NAMALWA (cell line): ENCODE measurements at places on chromosomes 5 and 9.
A peak's percentile ranks its signal among the peaks of the same experiment; 100 is the strongest.

GRCh38 chr9:94632737-94633136 is 6.6 kb downstream of the FBP1 start:
- no peak for DNase-seq

DNA sequence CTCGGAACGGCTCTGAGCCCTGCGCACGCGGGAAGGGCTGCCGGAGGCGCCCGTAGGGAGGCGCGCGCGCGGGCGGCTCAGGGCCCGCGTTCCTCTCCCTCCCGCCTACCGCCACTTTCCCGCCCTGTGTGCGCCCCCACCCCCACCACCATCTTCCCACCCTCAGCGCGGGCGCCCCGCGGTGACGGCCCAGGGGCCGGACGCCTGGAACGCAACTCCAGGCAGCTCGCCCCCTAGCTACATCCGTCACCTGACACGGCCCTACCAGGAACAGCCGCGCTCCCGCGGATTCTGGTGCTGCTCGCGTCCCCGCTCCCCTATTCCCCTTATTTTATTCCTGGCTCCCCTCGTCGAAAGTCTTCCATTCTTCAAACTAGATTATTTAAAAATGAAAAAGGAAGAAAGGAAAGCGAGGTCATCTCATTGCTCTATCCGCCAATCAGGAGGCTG is at the start of gene CDKN2B-AS1:
CDKN2B-AS1 (plus strand) TSS at position 236 of the 450 bp plus-strand sequence.
- DNase-seq: peak; percentile 90

DNA sequence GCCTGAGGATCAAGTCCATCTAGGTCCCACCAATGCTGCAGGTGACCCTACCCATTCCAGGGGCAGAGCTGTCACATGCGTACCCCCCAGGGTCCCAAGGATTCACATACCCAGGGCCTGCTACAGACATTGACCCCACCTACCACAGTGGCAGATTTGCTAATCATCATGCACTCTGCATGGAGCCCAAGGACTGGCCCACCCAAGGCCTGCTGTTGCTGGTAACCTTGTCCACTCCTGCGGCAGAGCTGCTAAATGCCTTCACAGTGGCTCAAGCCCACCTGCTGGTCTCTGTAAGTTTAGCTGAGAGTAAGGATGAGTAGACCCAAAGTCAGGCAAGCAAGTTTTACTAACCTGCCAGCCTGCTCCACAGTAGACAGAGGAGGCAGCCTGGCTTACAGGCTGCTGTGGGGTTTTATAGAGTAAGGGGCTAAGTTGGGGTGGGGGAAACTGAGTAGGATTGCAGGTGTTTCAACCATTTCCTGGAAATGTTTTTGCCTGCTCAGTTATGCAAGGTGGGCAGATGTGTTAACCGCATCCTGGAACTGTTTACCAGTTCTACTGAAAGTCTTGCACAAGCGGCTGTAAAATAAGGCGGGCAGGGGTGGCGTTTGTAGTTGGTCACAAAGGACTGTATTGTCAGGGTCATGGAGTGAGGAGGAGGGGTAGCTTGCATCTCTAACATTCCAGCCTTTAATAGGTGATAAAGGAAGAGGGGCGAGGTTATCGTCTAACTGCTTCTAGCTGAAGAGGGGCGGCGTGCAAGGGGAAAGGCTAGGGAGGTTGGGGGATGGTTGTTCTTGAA is 2163.5 kb upstream of the WWC1 start:
- no peak for DNase-seq

GRCh38 chr5:78758169-78758839 is 109.7 kb upstream of the LHFPL2 start:
- DNase-seq: no peak

DNA sequence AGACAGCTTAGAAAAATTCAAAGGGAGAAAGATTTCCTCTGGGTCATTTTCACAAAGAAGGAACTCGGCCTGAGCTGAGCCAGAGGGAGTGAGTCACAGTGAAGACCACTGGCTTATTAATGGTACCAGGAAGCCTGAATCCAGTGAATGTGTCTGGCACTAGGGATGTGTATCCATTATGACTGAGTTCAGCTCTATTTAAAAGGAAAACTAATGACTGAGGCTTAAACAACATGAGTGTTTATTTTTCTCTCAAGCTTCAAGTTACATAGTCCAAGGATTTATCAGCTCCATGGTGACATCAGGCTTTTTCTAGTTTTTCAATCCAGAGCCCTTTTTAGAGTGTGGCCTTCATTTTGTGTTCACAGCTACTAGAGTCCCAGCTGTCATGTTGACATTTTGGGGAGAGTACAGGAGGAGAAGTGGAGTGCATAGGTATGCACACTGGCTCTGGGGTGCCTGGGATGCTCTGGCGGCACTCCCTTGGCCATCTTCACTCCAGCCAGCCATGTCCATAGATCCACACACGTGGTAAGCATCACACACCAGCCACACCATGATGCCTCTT is 159.5 kb upstream of the ERCC6L2 start:
- DNase-seq: no peak

DNA sequence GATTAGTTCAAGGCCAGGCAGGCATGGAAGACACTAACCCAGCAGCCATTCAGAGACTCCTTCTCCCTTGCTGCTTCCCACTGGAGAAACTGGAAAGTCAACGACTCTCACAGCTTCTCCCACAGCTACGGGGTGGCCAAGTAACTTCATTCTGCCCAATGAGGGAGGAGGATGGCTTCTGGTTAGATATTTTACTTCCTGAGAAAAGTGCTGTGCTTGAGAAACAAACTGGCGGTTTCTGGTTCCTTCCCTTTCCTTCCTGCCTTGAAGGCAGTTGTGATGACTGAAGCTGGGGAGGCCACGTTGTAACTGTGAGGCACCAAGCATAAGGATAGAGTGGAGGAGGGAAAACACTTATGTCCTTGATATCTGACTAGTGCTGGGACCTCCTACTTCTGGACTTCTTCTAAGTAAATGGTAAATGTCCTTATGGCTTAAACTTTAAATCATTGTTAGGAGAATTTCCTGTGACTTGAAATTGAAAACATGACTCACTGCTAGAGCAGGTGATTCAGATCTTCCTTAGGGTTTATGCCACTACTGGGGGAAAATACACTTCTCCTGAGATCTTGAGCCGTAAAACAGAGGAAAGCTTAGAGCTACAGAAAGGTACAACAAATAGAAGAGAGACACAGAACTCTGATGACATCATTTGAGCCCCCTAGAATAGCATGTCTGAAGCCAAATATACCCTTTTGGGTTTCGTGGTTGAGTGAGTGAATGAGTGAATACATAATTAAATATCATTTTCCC is 3.1 kb upstream of the GNPDA1 start:
- DNase-seq: peak; percentile 13

- DNase-seq: no peak
Measured at GRCh38 chr9:89853931-89854330, 249.1 kb downstream of the GADD45G start.

- DNase-seq: no peak
Measured at GRCh38 chr9:127334725-127335124, 62.2 kb upstream of the SLC2A8 start.

- DNase-seq: peak; percentile 99
Measured at GRCh38 chr5:150412319-150413175, at the start of gene CD74. Gene CD74, minus strand, starts transcription at chr5:150412910. Its CDS starts 161 bp downstream, at chr5:150412749.

DNA sequence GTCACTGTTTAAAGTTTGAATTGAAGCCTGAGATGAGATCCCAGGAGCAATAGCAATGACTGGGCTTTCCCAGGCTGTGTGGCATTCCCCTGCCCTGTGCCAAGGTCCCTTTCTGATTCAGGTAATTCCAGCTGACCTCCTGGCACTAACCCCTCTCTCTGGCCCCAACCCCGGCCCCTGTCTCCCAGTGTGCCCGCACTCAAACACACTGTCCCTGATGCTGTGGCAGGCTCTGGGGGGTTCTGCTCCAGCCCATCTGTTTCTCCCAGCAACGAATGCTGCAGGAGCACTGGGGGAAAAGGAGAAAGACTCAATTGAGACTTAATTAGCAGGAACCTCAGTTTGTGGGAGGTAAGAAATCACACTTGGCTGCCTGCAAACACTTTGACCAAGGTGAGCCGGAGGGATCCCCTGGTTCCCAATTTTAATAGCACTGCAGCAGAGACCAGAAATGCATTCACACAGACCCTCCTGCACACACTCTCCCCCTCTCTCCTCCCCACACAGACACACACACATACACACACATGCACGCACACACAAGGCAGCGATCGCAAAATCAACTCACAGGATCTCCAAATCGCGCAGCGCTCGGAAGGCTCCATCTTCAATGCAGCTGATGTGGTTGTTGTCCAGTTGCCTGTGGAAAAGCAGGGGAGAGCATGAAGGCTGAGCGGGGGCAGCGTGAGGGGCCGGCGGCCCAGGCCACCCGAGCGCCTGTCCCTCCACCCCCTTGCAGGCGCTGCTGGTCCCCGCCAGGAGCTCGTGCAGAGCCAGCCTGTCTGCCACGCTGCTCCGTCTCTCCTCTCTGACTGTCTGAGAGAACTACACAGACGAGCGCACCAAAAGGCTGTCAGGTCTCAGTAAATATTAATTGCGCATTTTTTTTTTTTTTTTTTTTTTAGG is 265.1 kb upstream of the PANK3 start:
- DNase-seq: no peak

DNA sequence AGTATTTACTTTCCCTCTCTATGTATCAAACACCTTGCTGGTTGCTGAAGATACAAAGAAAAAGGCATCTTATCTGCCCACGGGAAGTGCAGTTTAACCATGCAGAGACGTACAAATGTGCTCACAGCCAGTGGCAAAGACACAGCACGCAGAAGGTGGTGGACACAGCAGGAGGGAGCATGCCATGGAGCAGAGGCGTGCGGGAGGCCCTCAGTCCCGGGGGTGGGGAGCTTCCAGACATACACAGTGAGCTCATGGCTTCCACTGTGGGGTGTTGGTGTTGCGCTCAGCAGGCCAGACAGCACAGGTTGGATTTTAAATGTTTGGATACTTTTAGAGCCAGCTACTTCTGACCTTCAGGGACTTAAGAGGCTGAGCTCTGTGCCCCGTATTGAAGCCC is 8.8 kb upstream of the BARX1 start:
- no peak for DNase-seq

- DNase-seq: no peak
Measured at GRCh38 chr5:77748160-77748559, 28.0 kb downstream of the TBCA start.

- DNase-seq: no peak
Measured at GRCh38 chr5:113250341-113250953, 184.3 kb downstream of the TSSK1B start.

- DNase-seq: peak; percentile 66
Measured at GRCh38 chr9:97985058-97985861, 2.1 kb downstream of the ANP32B start.

DNA sequence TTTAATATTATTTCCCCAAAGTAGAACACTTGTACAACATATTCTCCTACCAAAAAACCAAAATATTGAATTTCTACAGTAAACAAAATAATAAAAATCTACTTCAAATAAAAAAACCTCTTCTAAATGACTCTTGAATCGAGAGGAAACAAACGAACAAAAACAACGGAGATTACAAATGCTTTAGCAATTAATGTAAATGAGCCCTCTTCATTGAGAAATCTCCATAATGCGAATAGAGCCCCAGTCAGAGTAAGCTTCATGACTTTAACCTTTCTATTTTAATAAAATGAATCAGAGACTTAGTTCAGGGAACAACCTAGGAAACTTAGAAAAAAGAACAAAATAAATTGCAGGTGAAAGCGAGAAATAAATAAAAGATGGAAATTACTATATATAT is 129.3 kb upstream of the SEMA6A start:
- no peak for DNase-seq

GRCh38 chr9:126860757-126861466 is 473 bp downstream of the ZBTB34 start:
- DNase-seq: peak; percentile 33

DNA sequence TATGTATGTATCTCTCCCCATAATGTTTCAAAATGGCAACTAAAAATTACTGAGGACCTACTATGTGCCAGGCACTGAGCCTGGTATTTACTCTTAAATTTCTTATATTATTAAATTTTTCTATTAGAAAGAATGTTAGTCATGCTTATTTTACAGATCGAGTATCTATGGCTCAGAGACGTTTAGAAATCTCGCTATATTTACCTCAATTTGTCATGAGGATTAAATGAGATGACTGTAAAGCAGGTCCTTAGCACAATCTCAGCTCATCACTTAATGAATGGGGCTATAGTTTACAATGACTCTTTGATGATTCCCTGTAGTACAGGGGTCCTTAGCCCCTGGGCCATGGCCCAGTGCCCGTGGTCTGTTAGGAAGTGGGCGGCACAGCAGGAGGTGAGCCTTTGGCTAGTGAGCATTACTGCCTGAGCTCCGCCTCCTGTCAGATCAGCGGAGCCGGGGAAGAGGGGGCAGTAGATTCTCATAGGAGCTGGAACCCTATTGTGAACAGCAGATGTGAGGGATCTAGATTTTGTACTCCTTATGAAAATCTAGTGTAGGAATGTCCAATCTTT is 15.5 kb downstream of the ENC1 start:
- DNase-seq: no peak

DNA sequence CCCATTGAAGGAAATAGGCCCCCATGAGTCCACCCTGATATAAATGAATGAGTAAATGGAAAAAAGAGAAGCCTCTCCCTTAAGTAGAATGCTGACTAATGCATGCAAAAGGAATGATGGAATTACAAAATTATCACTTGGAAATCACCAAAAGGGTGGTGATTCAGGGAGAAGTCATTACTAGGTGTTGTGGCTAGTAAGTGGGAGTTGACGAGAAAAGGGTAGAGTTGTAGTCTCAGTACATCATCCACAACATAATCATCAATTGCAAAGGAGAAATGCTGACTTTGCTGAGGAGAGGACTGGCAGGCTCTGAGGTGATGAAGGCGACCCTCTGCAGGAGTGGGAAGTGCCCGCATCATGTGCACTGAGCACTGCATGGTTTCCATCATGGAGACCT is 201.5 kb upstream of the S1PR3 start:
- no peak for DNase-seq

GRCh38 chr5:175685701-175686350 is 28.0 kb downstream of the HRH2 start:
- DNase-seq: no peak

GRCh38 chr5:62631909-62632580 is 53.4 kb downstream of the LRRC70 start:
- no peak for DNase-seq
